ENCODE measurements at places on chromosomes 12 and 14.
A peak's percentile ranks its signal among the peaks of the same experiment; 100 is the strongest.

DNA sequence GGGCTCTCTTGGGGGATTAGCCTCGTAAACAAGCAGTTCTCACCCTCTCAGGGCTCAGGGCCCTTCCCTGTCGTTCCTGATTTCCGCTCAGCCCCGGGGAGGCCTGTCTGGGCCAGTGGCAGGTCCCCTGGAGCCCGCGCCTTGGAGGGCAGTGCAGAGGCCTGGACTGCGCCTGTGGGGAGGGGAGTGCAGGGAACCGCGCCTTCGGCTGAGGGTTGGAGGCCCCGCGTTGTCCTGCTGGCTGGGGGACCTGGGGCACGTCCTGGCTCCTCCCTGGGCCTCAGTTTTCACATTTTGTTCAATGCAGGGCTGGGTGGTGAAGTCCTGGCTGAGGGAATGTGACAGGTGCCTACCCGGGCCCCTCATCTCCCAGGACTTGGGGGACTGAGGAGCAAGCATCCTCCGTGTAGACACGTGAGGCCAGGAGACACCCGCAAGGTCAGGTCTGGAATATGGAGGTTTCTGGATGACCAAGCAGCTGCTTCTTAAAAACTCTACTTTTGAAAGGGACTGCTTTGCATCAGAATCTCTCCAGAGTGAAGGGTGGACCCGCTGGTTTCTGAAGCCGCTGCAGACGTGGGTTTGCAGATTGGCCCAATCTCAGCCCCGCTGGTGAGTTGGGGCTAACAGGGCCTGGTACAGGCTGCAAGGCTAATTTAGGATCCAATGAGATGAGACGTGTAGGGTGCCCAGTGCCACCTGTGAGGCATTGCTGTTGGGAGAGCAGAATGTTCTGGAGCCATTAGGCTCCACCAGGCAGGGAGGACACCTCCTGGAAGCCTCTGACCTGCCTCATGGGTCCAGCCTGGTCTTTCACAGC lies 80.2 kb downstream of the KIF26A start:
- DNase-seq, result no peak

GRCh38 chr14:51318813-51319597 lies 79.0 kb downstream of the TMX1 start:
- DNase-seq, result no peak

GRCh38 chr14:101150039-101150610 lies 246.6 kb upstream of the RTL1 start:
- DNase-seq, result no peak

DNA sequence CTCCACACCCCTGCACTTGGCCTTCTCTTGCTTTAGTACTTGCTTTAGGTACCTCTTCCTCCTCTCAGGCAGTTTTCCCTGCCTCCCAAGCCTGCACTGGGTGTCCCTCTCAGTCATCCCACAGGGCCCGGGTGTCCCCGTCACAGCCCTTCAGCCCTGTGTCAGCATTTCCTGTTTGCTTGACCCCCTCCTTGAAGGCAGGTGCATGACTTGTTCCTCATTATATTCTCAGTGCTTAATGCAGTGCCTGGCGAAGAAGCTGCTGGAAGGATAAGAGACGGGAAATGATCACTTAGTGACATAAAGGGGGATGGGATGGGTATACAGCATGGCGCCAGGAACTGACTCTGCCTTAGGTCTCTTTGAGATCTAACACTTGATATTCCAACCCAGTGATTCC lies 61.5 kb downstream of the IQSEC3 start:
- DNase-seq, result peak; percentile 32

- no peak for DNase-seq
These were observed 147.7 kb upstream of the SYT10 start for GRCh38 chr12:33587354-33587753.

- no peak for DNase-seq
These were observed 62.8 kb downstream of the TMCC3 start for GRCh38 chr12:94587266-94588241.

- DNase-seq, result no peak
These were observed 59.0 kb downstream of the LLPH start for GRCh38 chr12:66071549-66071948.

GRCh38 chr14:59698793-59699192 lies 122.2 kb upstream of the CCDC175 start:
- no peak for DNase-seq

- no peak for DNase-seq
These were observed 1.6 kb upstream of the ARID4A start for GRCh38 chr14:58296726-58297125.

GRCh38 chr12:97568336-97569180 lies 106.0 kb downstream of the RMST start:
- no peak for DNase-seq

DNA sequence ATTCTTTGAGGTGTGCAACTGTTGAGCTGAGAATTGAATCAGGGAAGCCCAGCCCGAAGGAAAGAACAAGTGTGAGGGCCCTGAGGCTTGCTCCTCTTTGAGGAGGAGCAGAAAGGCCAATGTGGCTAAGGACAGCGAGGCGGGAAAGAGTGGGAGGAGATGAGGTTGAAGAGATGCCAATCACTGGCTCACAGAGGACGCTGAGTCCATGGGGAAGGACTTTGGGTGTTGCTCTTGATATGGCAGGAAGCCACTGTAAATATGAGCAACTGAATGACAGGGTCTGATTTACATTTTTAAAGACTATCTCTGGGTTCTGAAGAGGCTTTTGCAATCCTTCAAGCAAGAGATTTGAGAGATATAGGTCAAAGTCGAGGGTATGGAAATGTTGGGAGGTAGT lies 3.3 kb upstream of the APPL2 start:
- no peak for DNase-seq

- peak; percentile 84 for DNase-seq
These were observed 122.7 kb downstream of the SLC38A6 start for GRCh38 chr14:61103541-61104339.

- no peak for DNase-seq
These were observed 54.4 kb downstream of the SMUG1 start for GRCh38 chr12:54134395-54134794.

GRCh38 chr12:64332938-64333337 lies 57.6 kb downstream of the C12orf56 start:
- DNase-seq, result no peak

- DNase-seq, result peak; percentile 28
These were observed 64.5 kb upstream of the MANSC4 start for GRCh38 chr12:27844366-27845090.

DNA sequence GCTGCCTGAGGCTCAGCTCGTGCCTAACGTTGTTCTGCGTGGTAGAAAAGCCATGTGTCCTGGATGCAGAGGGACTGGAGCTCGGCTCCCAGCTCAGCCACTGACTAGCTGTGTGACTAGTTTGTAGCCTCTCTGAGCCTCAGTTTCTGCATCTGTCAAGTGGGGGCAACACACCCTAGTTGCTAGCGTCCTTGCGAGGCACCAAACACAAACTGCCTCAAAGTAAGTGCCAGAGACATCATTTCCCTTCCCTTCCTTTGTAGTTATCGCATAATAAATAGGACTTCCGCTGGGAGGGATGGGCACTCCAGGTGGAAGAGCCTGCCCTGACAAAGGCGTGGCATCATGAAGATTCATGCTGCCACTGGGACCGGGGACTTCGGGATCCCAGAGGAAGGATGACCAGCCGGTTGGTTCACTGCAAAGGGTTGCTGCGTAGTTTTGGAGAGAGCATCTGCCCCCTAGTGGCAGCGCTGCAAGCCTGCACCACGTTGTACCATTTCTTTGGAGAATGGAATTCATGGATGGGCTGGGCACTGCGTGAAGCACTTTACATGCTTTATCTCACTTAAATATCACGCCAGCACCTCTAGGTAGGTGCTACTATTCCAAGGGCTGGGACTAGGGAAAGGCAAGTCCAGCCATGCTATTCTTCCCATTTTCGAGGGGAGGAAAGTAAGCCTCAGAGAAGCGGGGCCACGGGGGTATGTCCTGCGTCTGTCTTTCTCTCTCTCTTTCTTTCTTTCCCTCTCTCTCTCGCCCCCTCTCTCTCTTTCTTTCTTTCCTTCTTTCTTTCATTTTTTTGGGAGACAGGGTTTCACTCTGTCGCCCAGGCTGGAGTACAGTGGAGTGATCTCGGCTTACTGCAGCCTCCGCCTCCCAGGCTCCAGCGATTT lies 4.6 kb downstream of the CCDC197 start:
- DNase-seq, result peak; percentile 72

GRCh38 chr14:24843494-24843893 lies 206.5 kb downstream of the STXBP6 start:
- DNase-seq, result no peak

GRCh38 chr14:24378981-24379906 lies 11.3 kb downstream of the NFATC4 start:
- no peak for DNase-seq

GRCh38 chr14:67474366-67474765 lies 14.2 kb downstream of the TMEM229B start:
- DNase-seq, result no peak

- no peak for DNase-seq
These were observed 116.5 kb downstream of the DYRK2 start for GRCh38 chr12:67764946-67765619.

GRCh38 chr14:103594265-103594664 lies 31.5 kb downstream of the COA8 start:
- no peak for DNase-seq

DNA sequence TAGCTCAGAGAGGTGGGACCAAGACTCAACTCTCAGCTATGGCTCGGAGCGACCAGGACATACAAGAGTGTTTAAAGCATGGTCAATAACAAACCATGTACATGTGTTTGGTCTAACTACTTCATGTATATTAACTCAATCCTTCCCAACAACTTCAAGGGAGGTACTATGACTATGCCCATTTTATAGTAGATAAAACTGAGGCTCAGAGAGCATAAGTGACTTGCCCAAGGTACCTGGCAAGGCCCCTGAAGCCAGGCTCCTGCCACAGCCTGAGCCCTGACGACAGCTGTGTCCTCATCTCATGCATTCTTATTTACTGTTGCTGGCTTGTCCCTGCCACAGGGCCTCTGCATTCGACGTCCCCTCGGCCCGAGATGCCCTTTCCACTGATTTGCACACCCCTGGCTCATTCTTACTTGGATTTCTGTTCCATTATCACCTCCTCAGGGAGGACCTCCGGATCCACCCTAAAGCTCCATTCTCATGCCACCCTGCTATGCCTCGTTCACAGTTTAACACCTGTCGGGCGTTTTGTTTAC lies 2.6 kb downstream of the TESC start:
- DNase-seq, result no peak

GRCh38 chr12:47752552-47752951 lies 6.1 kb downstream of the RAPGEF3 start:
- no peak for DNase-seq

- peak; percentile 83 for DNase-seq
These were observed 211.6 kb downstream of the DUSP6 start for GRCh38 chr12:89140602-89141238.

GRCh38 chr14:59239022-59239421 lies 50.6 kb downstream of the DAAM1 start:
- DNase-seq, result no peak

DNA sequence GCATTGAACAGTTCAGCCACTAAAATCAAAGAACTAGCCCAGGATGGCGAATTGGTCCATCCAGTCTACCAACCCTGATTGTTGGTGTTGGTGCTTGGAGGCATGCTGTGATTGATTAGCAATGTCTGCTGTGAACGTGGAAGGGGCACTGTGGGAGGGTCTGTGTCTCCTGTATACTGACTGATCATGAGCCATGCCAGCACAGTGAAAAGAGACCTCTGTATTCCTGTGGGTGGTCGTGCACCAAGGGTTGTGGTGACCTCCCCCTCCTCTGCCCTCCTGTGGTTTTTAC lies 63.0 kb upstream of the DLK1 start:
- DNase-seq, result no peak

DNA sequence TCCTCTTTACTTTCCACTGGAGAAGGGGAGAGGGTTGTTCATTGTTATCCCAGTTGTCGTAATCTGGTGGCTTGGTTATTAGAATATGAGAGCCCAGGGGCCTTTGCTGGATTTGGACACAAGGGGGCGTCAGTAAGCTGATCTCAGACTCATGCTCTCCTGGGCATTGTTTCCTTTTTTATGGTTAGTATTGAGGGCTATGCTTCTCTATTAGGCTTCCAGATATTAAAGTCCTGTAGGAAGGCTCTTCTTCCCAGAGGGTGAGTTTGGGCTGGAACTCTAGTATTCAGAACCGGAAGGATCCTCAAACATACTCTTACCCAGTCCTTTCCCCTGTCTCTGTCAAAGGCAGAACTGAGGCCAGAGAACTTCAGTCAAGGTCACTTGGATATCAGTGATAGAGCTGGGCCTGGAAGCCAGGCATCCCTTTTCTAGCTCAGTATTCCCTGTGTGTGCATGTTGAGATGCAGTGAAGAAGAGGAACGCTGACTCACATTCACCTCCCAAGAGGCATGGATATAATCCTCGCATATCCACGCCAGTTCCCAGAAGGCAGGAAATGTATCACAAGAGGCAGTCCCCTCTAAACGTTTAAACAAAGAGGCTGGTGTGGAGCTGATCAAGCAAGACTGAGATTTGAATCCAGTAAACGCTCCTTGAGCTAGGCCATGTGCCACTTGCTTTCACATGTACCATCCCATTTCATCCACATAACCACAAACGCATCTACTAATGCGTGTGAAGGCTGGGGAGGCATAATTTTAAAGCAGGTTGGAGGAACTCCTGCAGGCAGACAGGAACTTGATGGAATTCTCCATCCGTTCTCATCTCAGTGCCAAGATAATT lies 41.6 kb downstream of the UBE3B start:
- DNase-seq, result peak; percentile 60

- DNase-seq, result no peak
These were observed 67.7 kb downstream of the NT5DC3 start for GRCh38 chr12:103773109-103773910.

DNA sequence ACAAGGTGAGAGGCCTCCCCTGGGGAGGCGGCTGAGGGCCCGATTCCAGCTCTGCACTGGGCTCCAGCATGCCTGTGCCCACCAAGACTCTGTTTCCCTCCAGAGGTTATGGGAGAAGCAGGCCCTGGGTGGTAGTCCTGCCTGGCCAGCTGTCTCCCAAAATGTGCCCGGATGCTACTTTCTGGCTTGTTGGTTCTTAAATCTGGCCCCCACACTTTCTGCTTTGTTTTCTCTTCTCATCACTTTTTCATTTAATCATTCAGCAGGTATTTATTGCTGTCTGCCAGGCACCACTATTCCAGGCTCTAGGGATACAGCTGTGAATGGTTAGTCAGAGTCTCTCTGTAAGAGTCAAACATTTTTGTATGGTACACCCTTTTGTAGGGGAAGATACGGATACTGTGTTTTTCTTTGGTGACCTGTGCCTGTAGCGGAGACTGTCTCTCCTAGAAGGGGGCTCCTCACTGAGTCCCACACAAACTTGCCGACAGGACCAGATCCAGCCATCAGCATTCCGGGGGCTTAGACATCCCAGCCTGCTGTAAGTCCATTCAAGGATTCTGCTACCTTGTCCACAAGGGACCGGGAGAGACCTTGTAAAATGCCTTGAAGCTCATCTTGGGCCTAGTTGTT lies 3.8 kb downstream of the DHRS2 start:
- DNase-seq, result no peak

- DNase-seq, result no peak
These were observed 140.9 kb upstream of the SRRM4 start for GRCh38 chr12:118840399-118840798.

Measured in femur (tissue), 1 donor.